Thoracic aorta (tissue), 2 donors: ENCODE measurements at places on chromosomes 7 and 10.

GRCh38 chr10:68327889-68328786 is 3.7 kb upstream of the HNRNPH3 start:
- DNase-seq, result no peak

DNA sequence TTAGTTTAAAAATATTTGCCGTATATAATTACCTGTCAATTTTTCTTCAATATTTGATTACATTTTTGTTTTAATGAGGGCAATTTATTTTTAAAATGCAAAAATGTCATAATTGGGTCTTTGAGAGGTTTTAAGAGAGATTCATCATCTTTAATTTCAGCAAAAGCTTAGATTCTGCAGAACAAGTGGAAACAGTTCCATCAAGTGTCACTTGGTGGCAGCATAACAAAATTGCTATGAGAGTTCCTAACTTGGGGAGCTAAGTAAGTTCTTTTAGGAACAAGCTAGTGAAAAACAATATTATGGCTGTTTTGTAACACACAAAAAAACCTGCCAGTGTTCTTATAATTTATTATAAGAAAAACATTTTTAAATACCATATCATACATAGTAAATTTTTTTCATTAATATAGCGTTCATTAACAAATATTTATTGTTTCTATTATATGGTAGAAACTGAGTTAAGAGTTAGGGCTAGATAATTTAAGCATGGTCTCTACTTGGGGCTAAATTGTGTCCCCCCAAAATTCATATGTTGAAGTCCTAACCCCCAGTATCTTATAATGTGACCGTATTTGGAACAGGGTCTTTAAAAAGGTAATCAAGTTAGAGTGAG is 155.2 kb downstream of the MAGI2 start:
- no peak for DNase-seq

DNA sequence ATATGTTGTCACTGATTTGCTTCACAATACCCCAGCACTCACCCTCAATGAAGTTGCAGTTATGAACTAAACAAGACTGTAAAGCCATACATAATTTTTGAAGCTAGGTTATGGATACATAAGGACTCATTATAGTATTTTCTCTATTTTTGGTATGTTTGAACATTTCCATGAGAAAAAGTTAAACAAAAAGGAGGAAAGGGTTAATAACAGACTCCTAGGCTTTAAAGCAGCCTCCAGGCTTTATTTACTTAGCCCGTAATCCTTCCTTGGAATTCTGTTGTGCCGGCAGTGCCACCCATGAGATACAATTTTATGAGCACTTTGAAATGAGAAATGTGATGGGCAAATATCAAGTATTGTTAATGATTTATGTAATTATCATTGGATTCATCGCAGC is 2.1 kb upstream of the DENND11 start:
- DNase-seq, result no peak

- DNase-seq, result no peak
Observed at GRCh38 chr10:97154162-97154561, 31.6 kb downstream of the SLIT1 start.

GRCh38 chr10:13296476-13296875 is 3.4 kb downstream of the PHYH start:
- DNase-seq, result no peak

- DNase-seq, result no peak
Observed at GRCh38 chr10:17805921-17806577, 3.1 kb upstream of the MRC1 start.

GRCh38 chr10:111348076-111348475 is 271.2 kb downstream of the ADRA2A start:
- DNase-seq, result no peak

GRCh38 chr7:78296644-78297371 is 498.2 kb downstream of the PHTF2 start:
- DNase-seq, result no peak

- DNase-seq, result no peak
Observed at GRCh38 chr7:516216-516605, 3.4 kb downstream of the PDGFA start.

DNA sequence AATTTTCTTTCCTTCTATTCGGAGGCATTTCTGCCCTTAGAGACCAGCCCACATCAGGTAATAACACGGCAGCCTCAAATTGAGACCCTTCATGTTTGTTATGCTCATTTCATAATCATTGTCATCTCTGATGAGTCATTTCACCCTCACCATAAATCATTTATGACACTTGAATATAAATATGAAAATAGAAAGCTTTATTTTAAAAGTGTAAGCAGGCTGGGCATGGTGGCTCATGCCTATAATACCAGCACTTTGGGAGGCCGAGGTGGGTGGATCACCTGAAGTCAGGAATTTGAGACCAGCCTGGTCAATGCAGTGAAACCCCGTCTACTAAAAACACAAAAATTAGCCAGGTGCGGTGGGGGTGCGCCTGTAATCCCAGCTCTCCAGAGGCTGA is 57.4 kb upstream of the EGFR start:
- DNase-seq, result no peak

- no peak for DNase-seq
Observed at GRCh38 chr10:71378336-71379117, 18.2 kb upstream of the CDH23 start.

GRCh38 chr7:20777377-20778062 is 9.2 kb downstream of the SP8 start:
- DNase-seq, result no peak

DNA sequence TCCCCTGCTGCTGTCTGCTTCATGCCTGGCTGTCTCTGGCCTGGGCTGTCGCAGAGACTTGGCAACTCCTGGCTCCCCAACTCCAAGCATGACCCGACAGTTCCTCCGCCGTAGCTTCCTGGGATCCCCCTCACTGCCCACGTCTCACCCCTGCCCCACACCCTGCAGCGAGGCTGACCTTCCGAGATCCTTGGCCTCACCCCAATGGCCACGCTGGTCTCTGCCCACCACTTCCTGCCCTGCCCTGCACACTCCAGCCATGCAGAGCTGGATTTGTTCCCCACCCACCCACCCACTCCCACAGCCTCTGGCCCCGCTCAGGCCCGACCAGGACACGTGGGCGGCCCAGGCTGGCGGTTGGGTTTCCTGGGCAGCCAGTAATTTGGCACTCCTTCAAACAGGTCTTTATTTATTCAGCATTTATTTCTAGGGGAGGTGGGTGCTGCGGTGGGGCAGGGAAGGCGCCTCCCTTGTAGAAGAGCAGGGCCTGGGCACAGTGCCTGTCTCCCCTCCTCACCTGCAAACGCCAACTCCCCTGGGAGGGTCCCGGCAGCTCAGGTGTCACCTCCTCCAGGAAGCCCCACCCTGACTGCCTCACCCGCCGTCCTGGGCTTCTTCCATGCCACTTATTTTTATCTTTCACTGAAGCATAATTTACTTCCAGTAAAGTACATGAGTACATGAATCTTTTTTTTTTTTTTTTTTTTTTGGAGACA is 25.5 kb downstream of the GTF2IRD1 start:
- DNase-seq, result no peak

- no peak for DNase-seq
Observed at GRCh38 chr10:100776671-100777070, 31.3 kb downstream of the PAX2 start.

DNA sequence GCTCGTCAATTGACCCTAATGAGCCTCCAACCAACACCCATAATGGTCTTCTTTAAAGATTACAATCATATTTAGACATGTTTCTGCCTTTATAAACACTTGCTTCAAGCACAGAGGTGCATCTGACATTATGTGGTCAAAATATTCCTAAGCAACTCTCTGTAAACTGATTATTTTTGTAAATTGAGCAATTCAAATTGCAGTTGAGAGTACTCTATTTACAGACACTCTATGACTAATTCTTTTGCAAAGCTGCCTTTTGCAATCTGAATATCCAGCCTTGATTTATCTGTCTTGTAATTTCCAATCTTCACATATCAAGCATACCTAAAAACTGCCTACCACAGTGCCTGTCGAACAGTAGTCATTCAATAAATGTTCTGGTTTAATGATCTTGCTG is 112.0 kb downstream of the PDE1C start:
- DNase-seq, result no peak

DNA sequence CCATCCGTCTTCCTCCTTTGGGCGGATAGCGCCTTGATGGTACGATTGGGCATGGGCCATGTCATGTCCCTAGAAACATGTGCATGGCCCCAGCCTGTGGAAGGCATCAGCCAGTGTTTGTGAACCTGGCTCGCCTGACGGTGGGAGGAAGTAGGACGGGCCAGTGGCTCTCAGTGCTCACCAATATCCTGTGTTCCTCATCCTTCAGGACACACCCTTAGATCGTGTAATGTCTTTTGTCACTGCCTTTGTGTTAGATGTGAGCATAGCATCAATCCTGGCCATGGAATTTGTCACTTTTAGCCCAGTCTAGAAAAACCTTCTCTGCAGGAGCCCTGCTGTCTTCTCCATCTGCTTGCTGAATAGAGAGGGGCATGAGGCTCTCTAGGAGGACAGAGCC is 77.6 kb downstream of the PFKFB3 start:
- DNase-seq, result no peak

- DNase-seq, result no peak
Observed at GRCh38 chr7:107125475-107125874, 43.3 kb upstream of the HBP1 start.

GRCh38 chr7:24764972-24765744 is 7.9 kb upstream of the GSDME start:
- DNase-seq, result no peak

DNA sequence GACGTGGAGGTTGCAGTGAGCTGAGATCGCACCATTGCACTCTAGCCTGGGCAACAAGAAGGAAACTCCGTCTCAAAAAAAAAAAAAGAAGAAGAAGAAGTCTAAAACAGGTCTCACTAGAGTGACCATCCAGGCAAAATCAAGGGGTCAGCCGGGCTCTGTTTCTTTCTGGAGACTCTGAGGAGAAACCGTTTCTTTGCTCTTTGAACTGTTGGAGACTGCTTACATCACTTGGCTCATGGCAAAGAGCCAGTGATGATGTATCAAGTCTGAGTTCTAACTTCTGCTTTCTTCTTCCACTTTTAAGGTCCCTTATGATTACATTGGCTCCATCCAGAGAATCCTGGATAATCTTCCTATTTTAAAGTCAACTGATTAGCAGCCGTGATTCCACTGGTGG is 306.8 kb downstream of the WDR11 start:
- no peak for DNase-seq

GRCh38 chr10:122265896-122266295 is 5.2 kb upstream of the BTBD16 start:
- no peak for DNase-seq

GRCh38 chr10:10044922-10045764 is 972.5 kb upstream of the CELF2 start:
- DNase-seq, result no peak

GRCh38 chr10:13784067-13784466 is 197.3 kb downstream of the PRPF18 start:
- DNase-seq, result no peak

- DNase-seq, result no peak
Observed at GRCh38 chr10:88456730-88457129, 126.4 kb downstream of the RNLS start.
